ENCODE measurements at places on chromosomes 16 and 17.

DNA sequence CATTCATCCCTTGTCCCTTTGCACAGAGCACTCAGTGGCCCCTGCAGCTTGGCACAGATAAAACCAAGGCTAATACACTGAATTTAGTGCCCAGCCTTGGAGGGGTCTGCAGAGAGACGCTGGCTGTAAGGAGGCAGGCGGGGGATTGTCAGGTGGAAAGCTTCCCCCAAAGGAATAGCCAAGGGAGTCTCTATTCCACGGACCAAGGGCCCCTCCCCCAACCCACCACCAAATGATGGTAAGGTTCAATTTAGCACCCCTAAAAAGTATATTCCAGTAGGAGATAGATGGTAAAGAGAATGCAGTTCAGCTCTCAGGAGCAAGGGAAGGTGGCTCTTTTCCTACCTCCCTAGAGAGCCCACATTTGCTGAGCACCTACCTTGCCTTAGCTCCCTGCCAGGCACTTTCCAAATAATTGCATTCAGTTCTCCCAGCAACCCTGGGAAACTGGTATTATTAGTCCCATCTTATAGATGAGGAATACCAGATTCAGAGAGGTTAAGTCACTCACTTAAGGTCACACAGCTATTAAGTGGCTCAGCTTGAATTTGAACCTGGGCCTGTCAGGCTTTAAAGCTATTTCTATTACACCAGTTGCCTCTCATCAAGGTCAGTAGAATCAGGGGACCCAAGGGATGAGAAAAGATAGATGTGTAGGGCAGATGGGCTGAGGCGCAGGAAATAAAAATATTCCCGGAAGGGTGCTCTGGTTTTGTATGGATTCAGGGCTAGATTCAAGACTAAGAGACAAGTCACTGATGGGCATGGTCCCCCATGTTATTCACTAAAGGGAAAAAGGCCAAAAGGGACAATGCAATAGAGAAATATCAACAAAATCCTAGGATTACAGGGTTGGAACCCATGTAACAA, 20.0 kb upstream of the ZFHX3 start:
- H3K27ac ChIP-seq, result no peak overlapping the region
- no peak for DNase-seq
- H3K27me3 ChIP-seq, result peaks cover 69% of the 10 kb centered on the region

- H3K27me3 ChIP-seq, result no peaks in the 10 kb centered on the region
- no peak overlapping the region for H3K27ac ChIP-seq
- peaks cover 7% of the 10 kb centered on the region for H3K36me3 ChIP-seq
- DNase-seq, result no peak
- H3K4me3 ChIP-seq, result no peak overlapping the region
- H3K4me1 ChIP-seq, result peaks cover 2% of the 10 kb centered on the region
Measured at GRCh38 chr16:68592466-68593337, 52.4 kb upstream of the CDH3 start.

DNA sequence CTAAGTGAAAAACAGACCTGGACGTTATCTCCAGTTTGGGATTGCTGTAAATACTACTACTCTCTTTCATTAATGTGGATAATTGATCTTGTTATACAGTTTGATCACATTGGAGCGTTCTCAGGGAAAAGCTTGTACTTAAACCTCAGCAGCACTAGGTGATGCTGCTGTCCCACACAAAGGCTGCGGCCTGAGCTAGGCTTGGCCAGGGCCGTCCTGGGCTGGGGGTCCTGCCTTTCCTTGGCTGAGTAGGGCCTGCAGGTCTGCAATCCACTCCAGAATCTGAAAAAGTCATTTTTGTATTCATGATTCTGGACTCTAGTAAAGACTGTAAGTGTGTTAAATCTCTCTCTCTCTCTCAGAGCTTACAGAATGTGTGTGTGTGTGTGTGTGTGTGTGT, 23.7 kb upstream of the PMFBP1 start:
- no peaks in the 10 kb centered on the region for H3K36me3 ChIP-seq
- H3K27ac ChIP-seq, result no peak overlapping the region
- peaks cover 16% of the 10 kb centered on the region for H3K27me3 ChIP-seq
- H3K4me1 ChIP-seq, result no peaks in the 10 kb centered on the region
- no peak for DNase-seq
- no peak overlapping the region for H3K4me3 ChIP-seq

GRCh38 chr17:64694207-64694606, 32.1 kb upstream of the SMURF2 start:
- H3K4me3 ChIP-seq, result no peak overlapping the region
- no peak for DNase-seq
- H3K4me1 ChIP-seq, result peaks cover 2% of the 10 kb centered on the region
- no peak overlapping the region for H3K27ac ChIP-seq

GRCh38 chr17:46109603-46110189, 83.5 kb downstream of the KANSL1 start:
- no peaks in the 10 kb centered on the region for H3K27me3 ChIP-seq
- no peak overlapping the region for H3K4me3 ChIP-seq
- no peak for DNase-seq
- H3K36me3 ChIP-seq, result no peaks in the 10 kb centered on the region
- H3K4me1 ChIP-seq, result peaks cover 76% of the 10 kb centered on the region
- peak overlapping the region; percentile 56 for H3K27ac ChIP-seq

DNA sequence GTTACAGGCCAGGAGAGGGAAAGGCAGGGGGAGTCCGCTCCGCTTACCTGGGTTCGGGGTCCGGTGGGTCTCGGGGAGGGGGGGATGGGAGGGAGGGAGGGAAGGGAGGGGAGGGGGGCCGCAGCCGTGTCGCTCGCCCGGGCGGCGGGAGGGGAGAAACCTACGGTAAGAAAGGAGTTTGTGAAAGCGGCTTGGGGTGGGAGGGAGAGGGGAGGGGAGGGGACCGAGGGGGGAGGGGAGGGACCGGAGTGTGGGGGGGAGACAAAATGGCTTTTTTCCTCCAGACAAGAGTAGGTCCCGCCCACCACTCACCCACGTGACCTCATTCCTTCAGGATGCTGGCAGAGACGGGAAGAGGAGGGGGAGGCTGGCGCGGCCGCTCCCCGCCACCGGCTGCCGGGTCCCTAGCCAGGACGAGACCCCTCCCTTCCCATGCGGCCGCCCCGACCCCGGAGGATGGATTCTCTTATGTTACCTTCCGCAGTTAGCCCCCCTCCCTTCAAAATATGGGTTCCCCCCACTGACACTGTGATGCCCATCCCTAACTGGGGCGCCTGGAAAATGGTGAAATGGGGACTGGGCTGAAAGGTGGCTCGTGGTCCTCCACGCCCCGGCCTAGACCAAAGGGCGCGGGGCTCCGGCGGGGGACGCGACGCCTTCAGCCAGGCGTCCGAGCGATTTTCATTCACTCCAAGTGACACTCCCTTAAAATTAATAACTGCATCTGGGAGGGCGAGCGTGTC, at the start of gene PCGF2:
PCGF2 (minus strand) TSS at position 188 of the 743 bp plus-strand sequence. CDS start 7,934 bp downstream, outside the sequence.
- H3K27me3 ChIP-seq, result peaks cover 45% of the 10 kb centered on the region
- H3K36me3 ChIP-seq, result peaks cover 14% of the 10 kb centered on the region
- no peak within 1 kb of the TSS for H3K27ac ChIP-seq
- peaks cover 46% of the 10 kb centered on the region for H3K4me1 ChIP-seq
- no peak for DNase-seq

DNA sequence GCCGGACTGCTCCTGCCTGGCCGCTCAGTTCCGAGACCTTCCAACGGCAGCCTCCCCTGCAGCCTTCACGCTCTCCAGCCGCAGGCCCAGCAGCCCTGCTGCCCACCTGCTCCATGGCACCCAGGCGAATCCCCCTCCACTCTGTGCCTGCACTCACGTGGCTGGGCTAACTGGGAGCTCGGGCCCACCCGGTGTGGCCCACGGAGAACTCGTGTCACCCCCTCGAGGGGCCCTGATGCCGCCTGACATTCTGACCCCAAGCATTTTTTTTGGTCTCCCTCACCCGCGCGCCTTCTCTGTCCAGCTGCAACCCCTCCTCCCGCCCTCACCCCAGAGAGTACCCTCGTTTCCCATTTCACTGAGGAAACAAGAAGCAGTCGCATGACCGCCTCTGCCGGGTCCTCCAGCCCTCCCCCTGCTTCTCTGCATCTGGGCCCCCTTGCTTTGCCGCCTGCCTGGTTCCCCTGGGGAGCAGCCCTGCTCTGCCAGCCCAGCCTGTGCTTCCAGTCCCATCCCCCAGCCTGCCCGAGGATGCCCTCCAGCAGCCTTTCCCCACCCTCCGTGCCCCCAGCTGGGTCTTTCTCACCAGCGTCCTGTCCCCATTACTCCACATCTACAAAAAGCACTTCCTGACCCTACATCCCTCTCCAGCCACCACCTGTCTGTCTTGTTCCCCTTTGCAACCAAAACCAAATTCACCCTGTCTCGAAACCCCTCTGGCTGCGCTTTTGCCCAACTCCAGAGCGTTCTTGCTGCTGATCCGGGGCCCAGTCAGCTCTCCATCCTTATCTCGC, 146.4 kb upstream of the CHMP6 start:
- H3K36me3 ChIP-seq, result peaks cover 4% of the 10 kb centered on the region
- no peaks in the 10 kb centered on the region for H3K27me3 ChIP-seq
- H3K27ac ChIP-seq, result peak overlapping the region; percentile 14
- H3K4me3 ChIP-seq, result no peak overlapping the region

- peaks cover 4% of the 10 kb centered on the region for H3K36me3 ChIP-seq
- DNase-seq, result peak; percentile 41
- H3K27ac ChIP-seq, result no peak overlapping the region
- H3K4me3 ChIP-seq, result peak overlapping the region; percentile 91
Measured at GRCh38 chr17:73191443-73192205, 1.2 kb upstream of the COG1 start.

GRCh38 chr17:37305406-37305905, 70.3 kb upstream of the C17orf78 start:
- H3K27me3 ChIP-seq, result no peaks in the 10 kb centered on the region
- H3K36me3 ChIP-seq, result peaks cover 5% of the 10 kb centered on the region
- no peak for DNase-seq
- H3K4me1 ChIP-seq, result peaks cover 4% of the 10 kb centered on the region
- no peak overlapping the region for H3K4me3 ChIP-seq

GRCh38 chr17:8924595-8924994, 40.9 kb downstream of the PIK3R5 start:
- H3K4me1 ChIP-seq, result peaks cover 4% of the 10 kb centered on the region
- no peak overlapping the region for H3K4me3 ChIP-seq
- no peak for DNase-seq
- peaks cover 4% of the 10 kb centered on the region for H3K36me3 ChIP-seq
- H3K27ac ChIP-seq, result no peak overlapping the region

GRCh38 chr17:76131692-76132573, 9.1 kb downstream of the FOXJ1 start:
- H3K36me3 ChIP-seq, result no peaks in the 10 kb centered on the region
- DNase-seq, result no peak
- no peak overlapping the region for H3K27ac ChIP-seq
- H3K27me3 ChIP-seq, result no peaks in the 10 kb centered on the region
- H3K4me3 ChIP-seq, result no peak overlapping the region

DNA sequence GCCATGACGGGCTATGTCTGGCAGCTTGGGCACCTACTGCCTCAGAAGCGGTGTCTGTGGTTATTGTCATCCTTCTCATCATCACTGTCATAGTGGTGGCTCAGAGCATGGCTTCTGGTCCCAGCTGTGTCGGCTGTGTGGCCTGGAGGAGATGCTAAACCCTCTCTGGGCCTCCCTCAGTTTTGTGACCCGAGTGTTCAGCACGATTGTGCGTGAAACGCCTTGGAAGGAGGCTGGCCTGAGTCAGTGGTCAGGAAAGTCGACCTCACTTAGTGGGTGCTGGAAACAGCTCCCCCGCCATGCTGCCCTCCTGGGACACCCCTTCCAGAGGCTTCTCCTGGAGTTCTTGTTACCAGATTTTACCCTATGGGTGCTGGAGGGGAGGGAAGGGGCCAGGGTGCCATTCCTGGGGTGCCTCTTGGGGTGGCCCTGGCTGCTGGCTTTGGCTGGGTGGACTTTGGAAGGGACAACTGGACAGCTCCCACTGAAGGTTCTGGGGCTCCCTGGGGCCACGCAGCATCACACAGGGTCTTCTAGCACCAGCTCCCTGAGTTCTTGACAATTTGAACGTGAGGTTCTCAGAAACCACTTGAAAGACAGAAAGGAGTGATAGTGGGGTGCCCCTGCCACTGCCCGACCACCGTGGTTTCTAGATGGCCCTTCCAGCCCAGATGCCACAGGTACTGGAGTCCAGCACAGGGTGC, 226.5 kb upstream of the GSE1 start:
- H3K27me3 ChIP-seq, result peaks cover 7% of the 10 kb centered on the region
- H3K36me3 ChIP-seq, result no peaks in the 10 kb centered on the region
- no peak overlapping the region for H3K4me3 ChIP-seq
- peaks cover 2% of the 10 kb centered on the region for H3K4me1 ChIP-seq
- no peak overlapping the region for H3K27ac ChIP-seq
